ENCODE measurements at places on chromosomes 1 and 21. TPM values are rescaled to one million over a fixed set of nuclear protein-coding genes. Genes with fewer than 3 reads are reported as not detected.

DNA sequence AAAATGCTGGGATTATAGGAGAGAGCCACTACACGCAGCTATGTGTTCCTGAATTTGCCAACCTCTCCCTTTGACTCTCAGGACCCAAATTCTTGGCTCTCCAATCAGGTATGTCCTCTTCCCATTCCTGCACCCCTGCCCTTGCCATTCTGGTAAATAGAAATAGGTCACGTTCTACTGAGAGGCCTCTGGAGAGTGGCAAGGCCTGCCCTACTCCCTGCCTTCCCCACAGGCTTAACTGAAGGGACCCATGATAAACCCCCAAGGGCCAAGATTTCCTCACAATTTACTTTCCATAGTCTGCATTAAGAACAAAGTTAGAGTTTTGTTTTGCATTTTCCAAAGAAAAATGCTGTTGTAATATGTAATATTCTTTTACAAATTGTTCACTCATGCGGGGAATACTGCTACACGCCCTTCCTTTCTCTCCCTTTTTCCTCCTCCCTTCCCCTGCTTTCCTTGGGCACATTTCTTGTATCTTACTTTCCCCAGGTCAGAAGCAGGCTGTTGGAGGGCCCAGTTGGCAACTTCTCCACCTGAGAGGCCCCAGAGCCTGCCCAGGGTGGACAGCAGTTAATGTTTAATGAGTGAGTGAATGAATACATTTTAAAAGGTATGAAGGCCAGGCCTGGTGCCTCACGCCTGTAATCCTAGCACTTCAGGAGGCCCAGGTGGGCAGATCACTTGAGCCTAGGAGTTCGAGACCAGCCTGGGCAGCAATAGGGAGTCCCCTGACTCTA lies 33.9 kb upstream of the PUM1 start:
- DNase-seq: no peak

- DNase-seq: no peak
Measured at GRCh38 chr1:201108614-201109013, 3.6 kb downstream of the CACNA1S start.

DNA sequence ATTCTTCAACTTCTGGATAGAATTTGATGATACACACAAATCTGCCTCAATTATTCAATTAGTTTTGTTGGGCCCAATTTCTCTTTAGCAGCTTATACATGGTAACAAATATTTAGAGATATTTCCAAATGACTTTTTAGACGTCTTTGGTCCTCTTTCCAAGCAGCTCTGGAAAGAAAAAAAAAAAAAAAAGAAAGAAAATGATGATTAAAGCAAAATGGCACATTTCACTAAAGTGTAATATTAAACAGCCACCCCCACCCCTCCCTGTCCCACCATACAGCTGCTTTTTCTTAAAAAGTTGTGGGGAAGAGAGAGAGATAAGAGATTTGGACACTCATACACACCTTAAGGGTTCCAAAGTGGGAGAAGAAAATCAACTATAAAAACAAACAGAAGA lies 977 bp downstream of the METTL18 start:
- DNase-seq: no peak

The SPRR5 gene
- not detected for polyA plus RNA-seq
